ENCODE measurements at places on chromosomes 13 and 19.
A peak's percentile ranks its signal among the peaks of the same experiment; 100 is the strongest.

DNA sequence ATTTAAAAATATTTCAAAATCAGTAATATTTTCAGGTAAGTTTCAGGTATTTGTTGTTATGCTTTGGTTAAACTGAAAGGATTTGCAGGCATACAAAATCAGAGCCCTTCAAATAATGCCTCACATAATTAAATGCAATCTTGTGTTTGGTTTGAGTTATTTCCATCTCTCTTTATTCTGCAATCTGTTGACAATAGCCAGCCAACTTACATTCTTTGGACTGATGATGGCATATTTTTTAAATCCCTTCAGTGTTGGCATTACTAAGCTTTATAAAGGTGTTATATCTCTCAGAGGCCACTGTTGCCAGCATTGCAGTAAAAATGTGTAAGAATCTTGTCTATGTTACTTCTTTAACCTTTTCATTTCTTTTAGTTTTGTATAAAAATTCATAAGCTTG lies 257.2 kb upstream of the RFC3 start:
- no peak for DNase-seq

DNA sequence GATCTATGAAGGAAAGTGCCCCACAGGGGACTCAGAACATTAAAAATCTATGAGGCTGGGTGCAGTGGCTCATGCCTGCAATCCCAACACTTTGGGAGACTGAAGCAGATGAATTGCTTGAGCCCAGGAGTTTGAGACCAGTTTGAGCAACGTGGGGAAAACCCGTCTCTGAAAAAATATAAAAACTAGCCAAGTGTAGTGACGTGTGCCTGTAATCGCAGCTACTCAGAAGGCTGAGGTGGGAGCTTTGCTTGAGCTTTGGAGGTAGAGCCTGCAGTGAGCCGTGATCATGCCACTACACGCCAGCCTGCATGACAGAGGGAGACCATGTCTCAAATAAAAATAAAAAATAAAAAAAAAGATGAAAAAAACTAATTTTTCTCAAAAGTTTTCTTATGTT lies 1070.6 kb downstream of the PCDH9 start:
- DNase-seq: no peak

GRCh38 chr19:49718991-49719390 lies 28.1 kb downstream of the CPT1C start:
- no peak for DNase-seq

- DNase-seq: no peak
Measured at GRCh38 chr19:33510462-33511194, 11.0 kb downstream of the PEPD start.

- DNase-seq: peak; percentile 63
Measured at GRCh38 chr13:114134111-114134943, 1.9 kb upstream of the RASA3 start.

DNA sequence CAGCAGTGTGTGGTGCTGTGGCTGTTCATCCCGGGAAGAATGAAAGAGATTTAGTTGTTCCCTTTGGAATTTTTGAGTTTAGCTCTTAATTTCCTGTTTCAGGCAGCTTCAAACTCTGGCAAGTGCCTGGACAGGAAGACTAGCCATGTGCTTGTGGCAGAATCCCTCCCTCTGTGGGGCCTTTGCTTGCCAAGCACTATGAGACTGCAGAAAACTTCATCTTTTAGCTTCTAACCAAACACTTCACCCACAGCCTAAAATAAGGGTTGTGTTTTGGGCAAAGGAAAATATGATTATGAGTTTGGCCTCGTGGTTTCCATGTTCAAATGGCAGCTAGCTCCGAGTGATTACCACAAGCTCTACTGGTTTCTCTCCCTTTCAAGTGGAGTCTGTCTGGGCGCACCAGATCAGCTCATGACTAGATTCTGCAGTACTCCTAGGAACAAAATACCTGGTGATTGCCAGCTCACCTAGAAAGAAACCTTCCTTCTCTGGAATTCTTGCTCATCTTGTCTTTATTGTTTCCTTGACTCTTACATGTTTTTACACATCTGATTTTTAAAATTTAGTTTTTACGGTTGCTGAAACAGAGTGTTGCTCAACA lies 707.5 kb downstream of the SLITRK6 start:
- no peak for DNase-seq

DNA sequence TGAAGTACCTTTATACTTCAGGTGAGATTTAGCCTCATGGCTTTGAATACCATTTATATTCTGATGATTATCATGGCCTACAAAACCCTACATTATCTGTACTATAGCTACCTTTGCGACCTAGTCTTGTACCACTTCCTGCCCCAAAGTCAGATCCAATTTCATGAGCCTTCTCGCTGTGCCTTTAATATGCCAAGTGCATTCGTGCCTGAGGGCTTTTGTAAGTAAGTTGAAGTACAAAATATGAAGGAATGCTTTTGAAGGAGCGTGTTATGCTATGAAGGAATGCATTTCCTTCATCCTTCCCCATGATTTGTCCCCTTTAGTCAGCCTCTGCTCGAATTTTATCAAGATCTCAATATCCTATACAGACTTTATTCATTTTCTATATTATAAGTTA lies 9.2 kb upstream of the RASL11A start:
- DNase-seq: no peak

GRCh38 chr19:22619371-22619770 lies 14.8 kb upstream of the ZNF492 start:
- DNase-seq: no peak

DNA sequence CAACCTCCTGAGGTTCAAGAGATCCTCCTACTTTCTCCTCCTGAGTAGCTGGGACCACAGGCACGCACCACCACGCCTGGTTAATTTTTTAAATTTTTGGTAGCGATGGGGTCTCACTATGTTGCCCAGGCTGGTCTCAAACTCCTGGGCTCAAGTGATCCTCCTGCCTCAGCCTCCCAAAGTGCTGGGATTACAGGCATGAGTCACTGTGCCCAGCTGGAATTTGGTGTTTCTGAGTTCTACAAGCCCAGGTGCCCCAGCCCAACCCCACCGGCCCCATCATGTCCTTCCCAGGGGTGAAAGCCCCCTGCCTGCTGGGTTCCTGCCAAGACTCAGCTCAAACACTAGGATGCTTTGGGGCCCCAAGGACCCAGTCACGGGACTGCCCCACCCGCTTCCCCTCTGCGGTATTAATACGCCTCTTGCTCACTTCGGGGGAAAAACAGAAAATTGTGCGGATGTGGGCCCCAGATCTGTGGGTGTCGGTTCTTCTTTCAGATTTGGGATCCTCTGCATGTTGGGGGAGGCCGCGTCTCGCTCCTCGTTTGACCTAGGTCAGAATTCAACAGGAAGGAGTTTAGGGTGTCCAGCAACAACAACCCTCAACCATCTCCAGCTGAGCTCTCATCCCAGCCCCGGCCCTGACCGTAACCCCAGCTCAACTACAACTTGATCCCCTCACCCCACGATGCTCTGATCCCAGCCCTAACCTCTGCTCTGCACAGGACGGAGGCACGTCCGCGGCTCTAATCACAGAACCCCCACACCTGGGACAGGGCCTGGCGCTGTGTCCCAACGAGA lies 3.7 kb upstream of the FCER2 start:
- peak; percentile 97 for DNase-seq

- peak; percentile 68 for DNase-seq
Measured at GRCh38 chr19:3440082-3440481, 40.2 kb downstream of the SMIM24 start.

DNA sequence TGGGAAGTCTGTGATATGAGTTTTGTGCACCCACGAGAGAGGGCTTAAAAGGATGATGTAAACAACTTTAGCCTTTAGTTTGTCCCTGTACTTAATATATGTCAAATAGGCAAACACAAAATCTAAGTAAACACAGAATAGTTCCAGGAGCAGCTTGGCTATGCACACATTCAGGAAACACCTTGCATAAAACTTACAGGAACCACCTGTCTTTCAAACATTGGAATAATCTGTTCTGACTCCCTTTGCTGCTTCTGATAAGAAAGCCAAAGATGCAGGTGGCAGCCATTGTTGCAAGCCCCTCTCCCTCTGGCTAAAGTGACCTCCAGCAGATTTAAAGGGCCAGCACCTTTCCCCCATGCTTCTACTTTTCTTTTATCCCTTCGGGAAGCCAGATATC lies 4.7 kb downstream of the EEF1AKMT1 start:
- DNase-seq: no peak

GRCh38 chr13:42702716-42703115 lies 78.7 kb upstream of the FAM216B start:
- DNase-seq: no peak

GRCh38 chr13:91097269-91097668 lies 250.2 kb upstream of the MIR17HG start:
- DNase-seq: no peak

DNA sequence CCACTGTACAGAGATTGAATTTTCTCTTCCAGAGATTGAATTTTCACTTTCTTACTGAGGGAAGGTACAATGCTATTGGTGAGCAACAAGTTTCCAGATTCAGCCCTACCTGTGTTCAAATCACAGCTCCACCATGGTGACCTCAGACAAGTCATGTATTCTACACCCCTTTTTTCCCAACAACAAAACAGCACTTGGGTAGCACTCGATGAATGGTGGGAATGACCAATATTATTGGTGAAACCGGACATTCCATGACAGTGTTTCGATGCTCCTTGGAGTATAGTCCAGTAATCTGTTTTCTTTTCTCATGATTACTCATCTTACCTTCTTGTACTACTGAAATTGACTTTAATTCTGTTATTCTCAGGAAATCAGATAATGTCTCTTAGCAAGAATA lies 266.2 kb upstream of the SOX21 start:
- no peak for DNase-seq

DNA sequence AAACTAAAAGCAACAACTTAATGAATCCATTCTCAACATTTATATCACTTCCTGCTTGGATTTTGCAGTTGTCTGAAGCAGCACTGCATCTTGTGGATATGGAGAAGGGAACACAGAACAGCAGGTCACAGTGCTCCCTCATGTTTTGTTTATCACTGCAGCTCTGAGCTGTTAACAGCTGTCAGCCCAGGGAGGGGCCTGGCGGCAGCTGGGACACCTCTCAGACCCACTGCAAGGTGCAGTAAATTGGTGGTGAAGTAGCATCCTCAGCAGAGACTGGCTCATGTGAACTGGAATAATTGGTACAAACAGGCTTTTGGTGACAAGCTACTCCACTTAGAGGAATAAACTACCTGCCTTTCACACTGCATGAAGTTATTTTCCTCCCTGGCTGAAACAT lies 170.4 kb downstream of the LIG4 start:
- DNase-seq: no peak

DNA sequence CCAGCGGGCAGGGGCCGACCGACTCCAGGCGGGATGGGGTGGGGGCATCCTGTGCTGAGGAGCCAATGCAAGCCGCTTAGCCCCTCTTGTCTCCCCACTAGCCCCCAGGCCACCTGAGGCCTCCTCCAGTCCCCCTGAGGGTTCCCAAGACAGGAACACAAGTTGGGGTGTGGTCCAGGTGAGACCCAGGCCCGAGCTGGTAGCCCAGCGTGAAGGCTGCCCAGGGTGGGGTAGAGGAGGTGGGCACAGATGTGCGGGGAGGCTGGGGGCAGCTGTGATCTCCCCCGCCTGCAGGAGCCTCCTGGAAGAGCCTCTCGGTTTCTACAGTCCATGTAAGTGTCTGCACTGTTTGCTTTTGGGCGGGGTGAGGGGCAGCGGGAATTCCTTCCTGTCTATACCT lies 10.4 kb downstream of the TLE6 start:
- DNase-seq: no peak

- DNase-seq: no peak
Measured at GRCh38 chr13:76481738-76482137, 404.5 kb downstream of the KCTD12 start.

DNA sequence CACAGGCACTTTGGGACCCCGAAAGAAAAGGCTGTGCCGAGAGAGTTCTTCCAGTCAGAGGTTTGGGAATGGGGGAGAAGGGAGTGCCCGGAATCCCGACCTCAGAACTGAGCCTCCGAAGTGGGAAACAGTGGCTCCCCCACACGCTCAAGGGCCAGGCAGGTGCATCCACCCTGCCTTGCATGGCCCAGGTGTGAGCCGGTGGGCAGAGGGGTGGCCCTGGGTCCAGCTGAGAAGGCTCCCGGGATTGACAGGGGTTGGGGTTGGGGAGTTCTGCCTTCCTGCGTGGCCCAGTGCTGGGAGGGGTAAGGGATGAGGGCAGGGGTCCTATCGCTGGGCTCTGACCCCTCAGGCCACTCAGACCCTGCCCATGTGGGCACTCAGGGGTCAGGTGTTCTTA lies 163.5 kb upstream of the TUBA3C start:
- peak; percentile 0 for DNase-seq

DNA sequence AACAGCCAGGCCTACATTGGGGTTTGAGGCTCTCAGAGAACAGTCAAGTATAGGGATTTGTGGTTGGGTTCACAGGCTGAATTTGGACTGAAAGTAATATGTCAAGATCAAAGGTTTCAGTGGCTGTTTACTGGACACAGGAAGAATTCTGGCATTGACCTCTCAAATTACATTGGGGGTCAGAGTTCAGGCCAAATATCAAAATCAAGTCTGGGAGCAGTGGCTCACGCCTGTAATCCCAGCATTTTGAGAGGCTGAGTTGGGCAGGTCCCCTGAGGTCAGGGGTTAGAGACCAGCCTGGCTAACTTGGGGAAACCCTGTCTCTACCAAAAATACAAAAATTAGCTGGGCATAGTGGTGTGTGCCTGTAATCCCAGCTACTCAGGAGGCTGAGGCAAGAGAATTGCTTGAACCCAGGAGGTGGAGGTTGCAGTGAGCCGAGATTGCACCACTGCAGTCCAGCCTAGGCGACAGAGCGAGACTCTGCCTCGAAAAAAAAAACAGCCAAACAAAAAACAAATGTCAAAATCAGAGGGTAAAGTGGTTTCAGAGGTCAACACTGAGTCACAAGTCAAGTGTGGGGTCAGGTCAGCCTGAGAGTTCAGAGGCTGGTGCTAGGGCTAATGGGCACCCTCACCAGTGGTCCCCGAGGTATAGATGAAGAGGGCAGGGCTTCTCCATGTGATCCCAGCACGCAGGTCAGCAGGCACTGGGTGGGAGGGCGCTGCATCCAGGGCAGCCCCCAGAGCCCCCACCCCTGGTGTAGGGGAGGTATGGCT lies 1.5 kb downstream of the SLC27A5 start:
- no peak for DNase-seq

- no peak for DNase-seq
Measured at GRCh38 chr19:8212212-8212611, 3.0 kb downstream of the CERS4 start.

DNA sequence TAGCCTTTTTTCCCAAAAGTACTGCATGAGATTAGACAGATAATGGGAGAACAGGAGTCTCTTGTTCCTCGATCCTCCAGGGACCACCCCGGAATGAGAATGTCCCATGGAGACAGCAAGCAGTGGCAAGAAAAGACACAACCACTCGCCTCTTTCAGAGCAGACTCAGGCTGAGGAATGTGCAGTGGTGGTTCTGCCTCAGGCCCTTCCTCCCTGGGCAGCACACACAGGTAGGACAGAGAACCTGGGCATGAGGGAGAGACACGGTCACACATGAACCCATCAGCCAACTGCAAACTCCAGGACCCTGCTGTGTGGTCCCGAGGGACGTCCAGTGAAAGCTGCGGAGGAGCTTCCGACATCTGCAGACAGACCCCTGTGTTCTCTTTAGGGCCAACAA lies 31.0 kb downstream of the CRYL1 start:
- no peak for DNase-seq

- no peak for DNase-seq
Measured at GRCh38 chr13:108346376-108346775, 76.9 kb downstream of the TNFSF13B start.

- no peak for DNase-seq
Measured at GRCh38 chr13:47039106-47039505, 142.3 kb upstream of the HTR2A start.

All from GM12865 (cell line).